NCI-H524 (cell line): ENCODE measurements at places on chromosomes 5 and 9.

DNA sequence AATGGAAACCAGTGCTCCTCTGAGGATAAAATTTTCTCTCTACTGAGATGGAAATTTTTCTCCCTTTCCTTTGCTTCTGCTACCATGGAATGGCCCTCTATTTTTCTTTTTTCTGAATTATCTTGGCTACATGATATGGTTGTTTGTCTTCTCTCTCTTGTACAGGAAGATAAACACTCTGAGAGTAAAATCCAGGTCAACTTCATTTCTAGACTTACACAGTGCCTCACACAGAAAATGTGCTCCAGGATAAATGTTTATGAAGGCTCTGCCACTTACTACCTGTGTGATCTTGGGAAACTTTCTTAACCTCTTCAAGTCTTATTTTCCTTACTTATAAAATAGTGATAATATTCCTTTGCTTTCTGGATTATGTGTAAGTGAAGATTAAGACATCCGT lies 153.9 kb downstream of the PRELID2 start:
- no peak for DNase-seq

- DNase-seq, result no peak
Observed at GRCh38 chr5:37640088-37640487, 199.8 kb downstream of the GDNF start.

DNA sequence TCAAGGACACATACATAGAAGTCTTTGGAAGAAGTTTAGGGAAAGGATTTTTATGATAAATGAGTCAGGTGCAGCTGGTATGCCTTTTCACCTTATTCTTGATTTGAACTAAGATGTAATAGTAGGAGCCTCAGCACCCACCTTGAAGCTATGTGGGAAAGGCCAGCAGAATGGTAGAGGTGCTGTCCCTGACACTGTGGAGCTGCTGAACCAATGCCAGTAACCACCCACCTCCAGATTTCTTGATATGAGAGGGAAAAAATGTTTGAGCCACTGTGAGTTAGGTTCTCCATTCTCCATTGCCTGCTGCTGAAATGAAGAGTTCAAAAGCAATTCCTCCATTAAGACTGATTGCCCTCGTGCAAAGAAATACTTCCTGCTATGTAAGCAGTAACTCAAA lies 12.2 kb upstream of the HMGCR start:
- no peak for DNase-seq

DNA sequence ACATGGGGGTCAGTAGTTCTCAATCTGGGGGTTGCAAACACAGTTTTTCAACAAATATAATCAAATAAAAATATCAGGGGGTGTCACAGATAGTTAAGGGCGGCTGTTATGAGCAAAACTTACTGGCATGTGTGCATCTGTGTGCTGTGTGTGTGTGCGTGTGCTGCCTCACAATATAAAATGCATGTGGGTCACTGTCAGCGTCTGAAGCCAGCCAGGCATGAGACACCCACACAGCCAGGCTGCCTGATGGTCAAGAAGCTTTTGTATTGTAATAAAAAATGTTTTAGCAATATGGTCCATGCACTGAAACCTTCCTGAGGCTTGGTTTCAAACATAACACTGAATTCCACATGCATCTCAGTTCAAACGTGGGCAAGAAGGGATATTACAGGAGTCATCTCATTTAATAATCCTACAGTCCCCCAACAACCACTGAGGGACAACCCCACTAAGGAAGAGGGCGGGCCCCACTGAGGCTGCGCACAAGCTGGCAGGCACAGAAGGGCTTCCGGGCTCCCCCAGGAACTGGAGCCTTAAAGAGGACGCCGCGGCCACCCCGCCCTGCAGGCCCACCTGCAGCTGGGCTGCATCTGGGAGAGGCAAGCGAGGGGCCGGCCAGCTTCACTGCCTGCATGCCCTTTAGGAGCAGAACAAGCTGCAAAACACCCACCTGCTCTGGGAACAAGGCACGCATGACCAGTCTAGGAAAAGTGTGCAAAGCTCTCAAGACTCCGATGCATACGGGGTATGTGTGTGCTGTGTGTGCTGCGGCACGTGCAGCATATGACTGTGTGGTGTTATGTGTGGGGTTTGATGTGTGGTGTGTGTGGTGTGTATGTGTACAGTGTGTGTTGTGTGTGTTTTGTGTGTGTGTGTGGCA lies 14.1 kb downstream of the SEMA4D start:
- DNase-seq, result no peak

DNA sequence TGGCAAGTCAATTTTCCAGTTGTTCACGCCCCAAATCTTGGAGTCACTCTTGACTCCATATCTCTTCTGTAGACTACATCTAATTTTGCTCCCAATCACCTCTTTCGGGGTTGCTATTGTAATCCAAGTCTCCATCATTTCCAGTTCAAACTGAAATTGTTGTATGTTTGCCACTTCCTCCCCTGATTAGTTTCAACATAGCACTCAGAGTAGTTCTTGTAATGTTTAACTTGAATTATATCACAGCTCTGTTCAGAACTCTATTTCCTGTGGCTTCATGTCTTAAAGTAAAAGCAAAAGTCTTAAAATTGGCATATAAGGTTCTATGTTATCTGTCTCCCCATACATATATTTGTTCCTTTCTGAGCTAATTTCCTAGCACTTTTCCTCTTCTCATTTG lies 348.5 kb upstream of the RIOK2 start:
- DNase-seq, result no peak

DNA sequence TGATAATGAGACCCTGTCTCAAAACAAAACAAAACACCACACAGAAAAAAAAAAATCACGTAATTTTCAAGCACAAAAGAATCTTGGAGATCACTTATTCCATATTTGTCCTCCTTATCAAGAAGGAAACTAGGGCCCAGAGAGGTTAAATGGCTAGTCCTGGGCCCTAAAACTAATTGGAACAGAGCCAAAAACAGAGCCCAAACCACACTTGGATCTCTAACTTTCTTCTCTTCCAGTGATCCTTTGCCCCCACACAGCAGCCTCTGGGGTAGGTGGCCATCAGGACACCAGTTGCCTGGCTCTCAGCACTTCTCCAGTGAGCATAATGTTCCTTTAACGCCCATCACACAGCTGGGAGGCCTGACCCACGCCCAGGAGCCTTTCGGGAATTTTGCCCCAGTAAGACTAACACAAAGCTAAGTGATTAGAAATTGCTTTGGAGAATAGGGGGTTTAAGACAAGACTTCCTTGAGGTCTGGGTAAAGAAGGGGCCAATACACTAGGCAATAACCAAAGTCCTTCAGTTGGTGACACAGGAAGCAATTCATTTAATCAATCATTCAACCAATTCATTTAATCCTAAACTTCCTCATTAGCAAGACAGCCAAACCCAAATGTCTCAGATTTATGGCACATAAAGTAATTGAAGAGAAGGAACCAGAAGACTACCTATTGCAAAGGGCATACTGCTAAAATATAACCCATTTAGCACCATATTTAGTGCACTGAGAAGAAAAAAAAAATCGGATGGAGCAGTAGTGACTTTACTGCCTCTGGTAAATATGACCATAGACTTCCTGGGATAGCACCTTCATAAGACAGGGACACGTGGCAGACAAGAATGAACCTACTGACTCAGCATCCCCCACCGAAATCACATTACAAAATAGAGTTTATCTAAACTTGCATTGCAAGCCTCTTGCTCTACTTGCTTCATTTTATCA lies 77.8 kb downstream of the ZNF608 start:
- no peak for DNase-seq

GRCh38 chr5:69498384-69498783 lies 5.8 kb downstream of the OCLN start:
- no peak for DNase-seq

DNA sequence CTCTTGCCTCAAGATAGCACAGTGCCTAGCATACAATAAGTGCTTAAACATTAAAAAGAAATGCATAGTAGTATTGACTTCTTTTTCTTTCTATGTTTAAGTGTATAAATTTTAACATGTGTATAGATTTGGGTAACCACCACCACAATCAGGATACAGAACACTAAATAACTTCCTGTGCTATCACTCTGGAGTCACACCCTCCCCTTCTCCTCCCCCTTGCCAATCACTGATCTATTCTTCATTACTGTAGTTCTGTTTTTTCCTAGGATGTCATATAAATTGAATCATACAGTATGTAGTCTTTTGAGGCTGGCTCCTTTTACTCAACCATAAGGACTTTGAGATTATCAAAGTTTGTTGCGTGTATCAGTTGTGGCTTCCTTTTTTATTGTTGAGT lies 68.5 kb downstream of the OSTF1 start:
- DNase-seq, result no peak
